ENCODE measurements at places on chromosomes 16 and 17.
A peak's percentile ranks its signal among the peaks of the same experiment; 100 is the strongest.

DNA sequence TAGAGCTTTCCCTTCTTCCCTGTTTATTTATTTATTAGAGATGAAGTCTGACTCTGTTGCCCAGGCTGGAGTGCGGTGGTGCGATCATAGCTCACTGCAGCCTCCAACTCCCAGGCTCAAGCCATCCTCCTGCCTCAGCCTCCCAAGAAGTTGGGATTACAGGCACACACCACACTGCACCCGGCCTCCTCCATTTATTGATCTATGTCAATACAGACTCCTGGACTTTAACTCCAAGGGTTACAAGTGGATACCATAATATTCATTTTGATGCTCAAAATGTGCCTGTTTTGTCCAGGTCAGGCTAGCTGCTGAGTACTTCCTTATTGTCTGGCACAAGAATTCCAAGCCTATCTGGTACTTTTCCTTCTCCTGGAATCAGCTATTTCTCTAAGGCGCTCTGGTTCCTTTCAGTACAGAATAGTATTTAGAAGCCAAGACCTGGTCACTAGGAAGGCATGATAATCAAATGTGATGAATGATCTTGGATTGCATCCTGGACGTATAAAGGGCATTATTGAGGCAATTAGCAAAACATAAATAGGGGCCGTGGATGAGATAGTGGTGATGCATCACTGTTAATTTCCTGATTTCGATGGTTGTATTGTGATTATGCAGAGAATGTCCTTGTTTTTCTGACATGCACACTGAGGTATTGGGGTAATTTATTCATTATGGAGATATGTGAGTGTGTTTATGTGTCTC, 21.7 kb downstream of the IL4R start:
- no peak for DNase-seq

GRCh38 chr16:49312389-49312985, 30.8 kb upstream of the CBLN1 start:
- peak; percentile 35 for DNase-seq

DNA sequence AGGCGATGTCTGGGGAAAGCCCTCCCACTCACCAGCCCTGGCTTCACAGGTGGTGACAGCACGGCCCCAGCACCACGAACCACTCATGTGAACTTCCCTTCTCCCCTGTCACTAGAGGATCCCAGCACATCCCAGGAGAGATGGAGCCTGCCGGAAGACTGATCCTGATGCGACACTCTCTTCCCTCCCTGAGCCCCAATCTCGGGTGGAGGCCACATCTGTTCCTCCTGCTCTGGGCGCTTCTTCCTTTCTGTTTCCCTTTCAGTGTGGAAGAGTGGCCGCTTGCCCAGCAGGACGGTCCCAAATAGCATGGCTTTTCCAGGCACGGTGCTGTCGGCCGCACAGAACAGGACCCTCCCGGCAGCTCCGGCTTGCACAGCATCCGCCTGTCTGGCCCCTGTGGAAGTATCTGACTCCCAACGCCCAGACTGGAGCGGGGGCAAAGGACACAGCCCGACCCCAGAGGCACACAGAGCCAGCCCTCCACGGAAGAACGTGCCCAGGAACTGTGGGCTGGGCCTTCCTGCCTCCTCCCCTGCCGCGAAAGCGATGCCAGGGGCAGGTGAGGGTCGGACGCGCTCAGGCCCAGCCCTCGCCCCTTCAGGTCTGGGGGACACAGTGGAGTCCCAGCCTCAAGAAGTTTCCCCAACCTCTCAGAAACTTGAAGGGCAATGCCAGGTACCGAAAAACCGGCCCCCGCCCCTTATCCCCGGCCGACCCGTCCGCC, 37.6 kb downstream of the CBFA2T3 start:
- no peak for DNase-seq

- DNase-seq, result no peak
Measured at GRCh38 chr16:27381236-27381635, 20.7 kb upstream of the IL21R start.

DNA sequence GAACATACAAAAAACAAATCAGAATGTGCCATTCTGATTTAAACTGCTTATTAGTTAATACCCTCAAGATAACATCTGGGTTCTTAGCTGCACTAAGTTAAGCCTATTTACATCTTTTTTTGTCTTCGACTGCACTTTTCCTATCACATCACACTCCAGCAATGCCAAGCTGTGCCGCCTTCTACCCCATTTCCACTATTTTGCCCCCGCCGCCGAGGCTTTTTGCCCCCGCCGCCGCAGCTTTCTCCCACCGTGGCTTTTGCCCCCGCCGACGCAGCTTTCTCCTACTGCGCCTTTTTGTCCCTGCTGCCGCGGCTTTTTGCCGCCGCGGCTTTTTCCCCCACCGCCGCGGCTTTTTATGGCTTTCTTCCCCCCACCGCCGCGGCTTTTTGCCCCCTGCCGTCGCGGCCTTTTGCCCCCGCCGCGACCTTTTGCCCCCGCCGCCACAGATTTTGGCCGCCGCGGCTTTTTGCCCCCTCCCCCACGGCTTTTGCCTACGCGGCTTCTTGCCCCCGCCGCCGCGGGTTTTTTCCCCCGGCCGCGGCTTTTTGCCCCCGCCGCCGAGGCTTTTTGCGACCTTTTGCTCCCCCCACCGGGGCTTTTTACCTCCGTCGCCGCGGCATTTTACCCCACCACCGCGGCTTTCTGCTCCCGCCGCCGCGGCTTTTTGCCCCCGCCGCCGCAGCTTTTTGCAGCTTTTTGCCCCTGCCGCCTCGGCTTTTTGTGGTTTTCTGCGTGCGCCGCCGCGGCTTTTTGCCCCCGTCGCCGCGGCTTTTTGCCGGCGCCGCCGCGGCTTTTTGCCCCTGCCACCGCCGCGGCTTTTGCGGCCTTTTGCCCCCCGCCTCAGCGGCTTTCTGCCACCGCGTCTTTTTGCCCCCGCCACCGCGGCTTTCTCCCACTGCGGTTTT, 331.4 kb upstream of the WSB1 start:
- DNase-seq, result no peak

- DNase-seq, result no peak
Measured at GRCh38 chr17:81052199-81052997, 17.4 kb downstream of the BAIAP2 start.

- DNase-seq, result no peak
Measured at GRCh38 chr16:68190736-68191510, 45.0 kb downstream of the ESRP2 start.

GRCh38 chr16:15853021-15853420, 3.8 kb downstream of the MYH11 start:
- DNase-seq, result no peak

DNA sequence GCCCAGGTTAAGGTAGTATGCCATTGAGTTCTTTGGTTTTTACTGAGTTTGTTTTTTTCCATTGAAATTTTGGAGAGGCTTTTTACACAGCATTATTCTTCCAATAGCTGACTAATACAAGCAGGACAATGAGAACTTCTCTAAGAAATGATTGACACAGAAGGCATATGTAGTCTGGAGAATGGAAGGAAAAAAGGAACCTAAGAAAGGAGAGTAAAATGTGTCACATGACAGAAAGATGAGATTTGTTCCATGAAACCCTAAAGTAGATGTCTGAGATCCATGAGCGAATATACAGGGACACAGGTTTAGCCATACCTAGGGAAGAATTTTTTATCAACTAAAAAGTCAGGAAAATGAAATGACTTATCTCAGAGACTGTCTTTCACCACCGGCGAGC, 80.7 kb downstream of the AKAP1 start:
- no peak for DNase-seq

- DNase-seq, result no peak
Measured at GRCh38 chr16:53045341-53046220, 7.1 kb downstream of the CHD9NB start.

GRCh38 chr16:67842509-67843342, 606 bp downstream of the THAP11 start:
- DNase-seq, result peak; percentile 34

DNA sequence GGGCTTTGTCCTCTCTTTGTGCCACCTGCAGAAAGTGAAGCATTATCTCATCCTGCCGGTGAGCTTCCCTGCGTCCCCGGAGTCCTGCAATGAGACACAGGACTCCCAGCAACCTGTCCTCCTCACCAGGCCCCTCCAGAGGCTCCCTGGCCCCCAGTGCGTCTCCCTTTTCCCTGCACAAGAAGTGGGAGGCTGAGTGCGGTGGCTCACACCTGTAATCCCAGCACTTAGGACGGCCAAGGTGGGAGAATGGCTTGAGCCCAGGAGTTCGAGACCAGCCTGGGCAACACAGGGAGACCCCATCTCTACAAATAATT, 8.4 kb downstream of the GRB7 start:
- DNase-seq, result no peak

- no peak for DNase-seq
Measured at GRCh38 chr17:40484285-40484972, 17.0 kb downstream of the TNS4 start.

DNA sequence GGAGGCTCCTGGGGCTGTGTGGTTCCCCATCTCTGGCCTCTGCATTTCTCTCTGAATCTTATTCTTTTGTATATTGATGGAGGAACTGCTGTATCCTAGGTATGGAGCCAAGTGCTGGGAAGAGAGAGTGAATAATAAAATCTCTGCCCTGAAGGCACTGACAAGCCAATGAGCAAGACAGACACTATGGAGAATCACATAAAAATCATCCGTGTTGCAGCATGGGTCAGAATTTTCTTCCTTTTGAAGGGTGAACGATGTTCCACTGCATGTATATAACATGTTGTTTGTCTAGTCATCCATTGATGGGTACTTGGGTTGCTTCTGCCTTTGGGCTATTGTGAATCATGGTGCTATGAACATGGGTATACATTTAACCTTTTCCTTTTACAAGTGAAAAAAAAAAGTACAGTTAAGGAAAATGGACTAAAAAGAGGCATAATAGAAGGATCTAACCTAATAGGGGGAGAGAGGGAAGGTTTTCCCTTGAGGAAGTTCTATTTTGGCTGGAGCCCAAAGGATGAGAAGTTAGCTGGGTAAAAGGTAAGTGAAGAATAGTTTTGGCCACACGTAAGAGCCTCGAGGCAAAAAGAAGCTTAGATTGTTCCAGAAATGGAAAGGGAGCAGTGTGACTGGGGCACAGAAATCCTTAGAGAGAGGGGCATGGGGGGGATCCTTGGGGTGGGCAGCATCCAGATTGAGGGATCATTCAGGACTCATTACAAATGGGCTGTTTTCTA, 32.3 kb upstream of the GNA13 start:
- no peak for DNase-seq

DNA sequence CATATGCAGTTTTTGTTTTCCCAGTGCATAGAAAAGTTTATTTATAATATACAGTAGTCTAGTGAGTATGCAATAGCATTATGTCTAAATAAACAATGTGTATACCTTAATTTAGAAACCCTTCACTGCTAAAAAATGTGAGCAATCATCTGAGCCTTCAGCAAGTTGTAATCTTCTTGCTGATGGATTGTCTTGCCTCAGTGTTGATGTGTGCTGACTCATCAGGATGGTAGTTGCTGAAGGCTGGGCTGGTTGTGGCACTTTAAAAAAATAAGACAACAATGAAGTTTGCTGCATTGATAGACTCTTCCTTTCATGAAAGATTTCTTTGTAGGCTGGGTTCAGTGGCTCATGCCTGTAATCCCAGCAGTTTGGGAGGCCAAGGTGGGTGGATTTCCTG, 13.9 kb upstream of the CAPNS2 start:
- DNase-seq, result no peak

DNA sequence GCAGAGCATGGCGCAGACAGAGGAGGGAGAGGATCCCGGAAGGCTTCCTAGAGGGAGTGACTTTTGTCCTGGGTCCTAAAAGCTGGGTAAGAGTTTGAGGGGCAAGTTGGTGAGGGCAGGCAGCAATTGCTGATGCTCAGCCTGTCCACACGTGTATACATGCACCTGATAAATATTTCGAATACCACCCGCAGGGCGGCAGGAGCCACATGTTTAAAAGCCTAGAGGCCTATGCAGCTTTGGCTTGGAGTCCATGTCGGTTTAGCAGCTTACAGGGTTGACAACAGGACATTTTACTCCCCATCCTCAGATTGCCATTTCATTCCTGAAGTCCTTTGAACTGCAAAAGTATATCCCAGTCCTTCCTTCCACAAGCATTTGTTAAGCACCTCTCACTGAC, 99.1 kb downstream of the KATNIP start:
- no peak for DNase-seq

DNA sequence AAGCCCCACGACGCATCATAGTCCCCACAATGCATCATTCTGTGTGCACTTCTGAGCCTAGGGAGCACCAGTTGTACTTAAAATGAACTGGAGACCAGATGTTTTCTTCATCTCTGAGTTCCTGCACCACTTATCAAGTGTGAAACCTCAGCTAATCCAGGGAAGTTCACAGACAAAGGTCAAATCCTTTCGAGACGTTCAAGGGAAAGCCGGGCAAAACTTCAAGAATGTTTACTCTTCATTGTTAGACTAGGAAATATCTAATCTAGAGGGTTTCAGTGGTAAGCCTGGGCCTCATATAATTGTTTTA, 4.6 kb upstream of the PMP22 start:
- no peak for DNase-seq

DNA sequence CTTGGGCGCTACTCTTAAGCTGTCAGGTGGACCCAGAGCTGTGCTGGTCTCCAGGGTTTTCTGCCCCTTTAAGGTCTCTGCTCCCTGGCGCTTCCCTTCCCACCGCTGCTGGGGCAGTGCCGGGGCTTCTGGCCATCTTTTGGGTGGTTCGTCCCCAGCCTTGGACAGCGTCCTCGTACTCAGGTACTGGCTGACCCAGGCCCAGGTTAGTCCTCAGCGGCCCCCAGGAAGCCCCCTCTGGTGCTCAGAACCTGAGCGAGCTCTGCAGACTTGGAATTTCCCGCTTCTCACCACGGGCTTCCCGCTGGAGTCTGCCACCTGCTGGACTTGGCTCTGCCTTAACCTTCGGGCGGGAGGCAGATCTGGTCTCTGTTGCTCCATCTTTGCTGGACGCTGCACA, 94.1 kb upstream of the ZNF750 start:
- DNase-seq, result no peak

- DNase-seq, result no peak
Measured at GRCh38 chr17:74742153-74742515, 5.1 kb downstream of the RAB37 start.

GRCh38 chr16:78639775-78640174, 540.3 kb downstream of the WWOX start:
- DNase-seq, result no peak

DNA sequence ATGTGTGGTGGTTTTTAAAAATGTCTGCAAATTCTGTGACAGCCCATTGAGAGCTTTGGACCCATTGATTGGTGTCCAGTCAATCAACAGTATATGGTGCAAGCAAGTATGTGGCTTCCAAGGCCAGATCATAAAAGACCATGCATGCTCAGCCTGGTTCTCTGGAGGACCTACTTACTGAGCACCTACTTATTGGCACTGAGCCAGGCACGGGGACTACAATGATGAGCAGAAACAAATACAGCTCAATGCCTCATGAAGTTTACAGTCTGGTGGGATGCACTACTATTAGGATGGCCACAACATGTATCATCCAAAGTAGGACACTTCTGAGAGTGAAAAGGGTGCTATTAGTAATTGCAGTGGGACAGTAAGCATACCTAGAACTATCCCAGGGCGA, 7.2 kb upstream of the EMP2 start:
- no peak for DNase-seq

GRCh38 chr17:33469421-33469820, 176.3 kb upstream of the ASIC2 start:
- no peak for DNase-seq

- no peak for DNase-seq
Measured at GRCh38 chr16:81600275-81600674, 155.7 kb downstream of the CMIP start.
